GM23248 (cell line): ENCODE measurements at places on chromosomes 7 and 10. TPM values are rescaled to one million over a fixed set of nuclear protein-coding genes. Genes with fewer than 3 reads are reported as not detected.

PAPOLB gene
- 0.11 TPM in 1 of 2 replicates, not detected in the other for total RNA-seq

ATAD1 gene
- total RNA-seq, result 43.9 and 66.8 TPM in 2 replicates

FKBP9 gene
- 555 and 556 TPM in 2 replicates for total RNA-seq

CYP3A4 gene
- total RNA-seq, result not detected in 2 replicates

CLEC2L gene
- not detected in 2 replicates for total RNA-seq

WNT16 gene
- 0.22 TPM in 1 of 2 replicates, not detected in the other for total RNA-seq

KBTBD2 gene
- total RNA-seq, result 31.1 and 33.1 TPM in 2 replicates

ABCC2 gene
- under 0.01 and 0.86 TPM in 2 replicates for total RNA-seq

SYT15 gene
- total RNA-seq, result 0.89 and 1.2 TPM in 2 replicates

ERVW-1 gene
- total RNA-seq, result not detected in 2 replicates

ELMO1 gene
- not detected in 2 replicates for total RNA-seq

SMKR1 gene
- not detected in 2 replicates for total RNA-seq

GIMAP1 gene
- total RNA-seq, result not detected in 2 replicates

HYAL4 gene
- not detected in 2 replicates for total RNA-seq

TMEM72 gene
- not detected in 2 replicates for total RNA-seq

INA gene
- total RNA-seq, result not detected in 2 replicates

TYW1B gene
- total RNA-seq, result 1.6 TPM in 1 of 2 replicates, not detected in the other

SEMA3C gene
- total RNA-seq, result 612 and 756 TPM in 2 replicates

GNG11 gene
- 22.5 and 25.9 TPM in 2 replicates for total RNA-seq

PMS2 gene
- 12.8 and 17.1 TPM in 2 replicates for total RNA-seq

ELFN1 gene
- 5.1 and 6.2 TPM in 2 replicates for total RNA-seq

FAM25C gene
- total RNA-seq, result not detected in 2 replicates

GPRIN2 gene
- total RNA-seq, result not detected in 2 replicates

AQP1 gene
- total RNA-seq, result 0.54 and 1.1 TPM in 2 replicates

PPP1R9A gene
- not detected in 2 replicates for total RNA-seq

PAOX gene
- total RNA-seq, result 4.1 and 5.8 TPM in 2 replicates

ERLIN1 gene
- total RNA-seq, result 32.2 and 43.3 TPM in 2 replicates

PRRT4 gene
- not detected in 2 replicates for total RNA-seq

CHRM2 gene
- total RNA-seq, result 3.7 and 5.2 TPM in 2 replicates

FOXI2 gene
- total RNA-seq, result not detected in 2 replicates

KCNMA1 gene
- 14.2 and 18.6 TPM in 2 replicates for total RNA-seq

RNF148 gene
- total RNA-seq, result 0.25 TPM in 1 of 2 replicates, not detected in the other

SORBS1 gene
- 0.13 and 1.2 TPM in 2 replicates for total RNA-seq

SEMA3E gene
- 0.32 and 1.6 TPM in 2 replicates for total RNA-seq

AKR1E2 gene
- 14.3 and 16.0 TPM in 2 replicates for total RNA-seq

EIF3A gene
- total RNA-seq, result 91.3 and 98.6 TPM in 2 replicates

EGFR gene
- 53.5 and 55.0 TPM in 2 replicates for total RNA-seq

ETV1 gene
- 13.7 and 14.5 TPM in 2 replicates for total RNA-seq

NUDT13 gene
- 0.51 and 1.7 TPM in 2 replicates for total RNA-seq

PAX4 gene
- not detected in 2 replicates for total RNA-seq

AGR2 gene
- not detected in 2 replicates for total RNA-seq

ZCCHC24 gene
- total RNA-seq, result 30.3 and 34.0 TPM in 2 replicates

COPS6 gene
- total RNA-seq, result 59.1 and 79.1 TPM in 2 replicates

H2BK1 gene
- total RNA-seq, result not detected in 2 replicates

RTKN2 gene
- under 0.01 and 0.11 TPM in 2 replicates for total RNA-seq

TMUB1 gene
- 33.6 and 43.3 TPM in 2 replicates for total RNA-seq

CHAT gene
- not detected in 2 replicates for total RNA-seq

SH2D4B gene
- total RNA-seq, result not detected in 2 replicates

C7orf57 gene
- total RNA-seq, result not detected in 2 replicates

CYP2E1 gene
- total RNA-seq, result 15.4 TPM in 1 of 2 replicates, not detected in the other

TPK1 gene
- 0.13 and 3.7 TPM in 2 replicates for total RNA-seq

CABCOCO1 gene
- total RNA-seq, result 0.22 and 0.25 TPM in 2 replicates

CACNB2 gene
- total RNA-seq, result 0.32 and 3.7 TPM in 2 replicates
